Activated CD4-positive, alpha-beta T cell treated with anti-CD3 and anti-CD28 coated beads, Interleukin-2, amount 50 U/mL, for 4 hours (primary cell): ENCODE measurements at places on chromosomes 1 and 21.

DNA sequence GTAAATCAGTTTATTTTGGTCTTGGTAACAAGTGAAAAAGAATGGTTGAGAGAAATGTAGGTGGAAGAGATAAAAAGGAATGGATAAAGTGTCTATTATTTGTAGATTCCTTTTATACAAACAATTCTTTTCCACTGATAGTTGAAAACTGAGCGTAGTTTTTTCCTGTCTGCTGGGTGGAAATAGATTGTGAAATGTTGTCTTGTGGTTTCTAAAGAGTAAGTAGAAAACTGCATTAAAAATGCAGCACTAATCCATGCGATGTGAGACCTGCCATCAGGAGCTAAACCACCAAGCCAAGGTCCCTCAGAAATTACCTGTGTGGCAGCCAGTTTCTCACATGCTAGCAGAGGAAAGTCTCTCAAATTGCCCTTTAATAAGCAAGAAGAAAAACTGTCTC, 103.2 kb upstream of the SLC44A3 start:
- DNase-seq: no peak

- no peak for DNase-seq
These were observed 216.2 kb upstream of the RUNX1 start for GRCh38 chr21:35265170-35265877.

GRCh38 chr1:1599030-1599934, 653 bp downstream of the FNDC10 start:
- no peak for DNase-seq

DNA sequence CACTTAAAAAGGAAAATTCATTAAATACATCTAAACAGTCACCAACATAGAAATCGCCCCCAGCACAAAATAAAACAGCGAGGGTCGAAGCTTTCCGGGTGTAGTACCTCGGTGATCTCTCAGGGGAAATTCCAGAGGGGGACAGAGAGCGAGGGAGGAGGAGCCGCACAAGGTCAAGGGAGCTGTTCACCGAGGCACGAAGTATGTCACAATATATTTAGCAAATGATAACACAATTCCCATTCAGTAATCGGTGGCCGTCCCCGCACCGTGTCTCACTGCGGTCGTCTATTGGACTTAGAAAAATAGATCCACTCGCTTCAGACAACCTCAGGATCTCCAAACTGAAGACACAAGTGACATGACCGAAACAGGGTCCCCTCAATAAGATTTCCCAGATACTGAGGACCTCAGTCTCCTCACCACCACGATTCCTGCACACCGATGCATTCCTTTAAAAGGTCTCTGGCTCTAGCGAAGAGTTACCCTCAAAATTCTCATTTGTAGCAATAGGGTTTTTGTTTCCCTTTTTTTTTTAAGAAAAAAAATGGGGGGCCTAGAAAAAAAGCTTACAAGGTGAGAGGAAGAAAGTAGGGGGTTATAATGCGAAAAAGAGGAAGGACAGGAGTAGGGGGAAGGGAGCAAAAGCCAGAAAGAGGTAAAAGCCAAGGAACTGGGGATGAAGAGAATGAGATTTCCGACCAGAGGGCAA, 1.1 kb downstream of the LPGAT1 start:
- DNase-seq: no peak

DNA sequence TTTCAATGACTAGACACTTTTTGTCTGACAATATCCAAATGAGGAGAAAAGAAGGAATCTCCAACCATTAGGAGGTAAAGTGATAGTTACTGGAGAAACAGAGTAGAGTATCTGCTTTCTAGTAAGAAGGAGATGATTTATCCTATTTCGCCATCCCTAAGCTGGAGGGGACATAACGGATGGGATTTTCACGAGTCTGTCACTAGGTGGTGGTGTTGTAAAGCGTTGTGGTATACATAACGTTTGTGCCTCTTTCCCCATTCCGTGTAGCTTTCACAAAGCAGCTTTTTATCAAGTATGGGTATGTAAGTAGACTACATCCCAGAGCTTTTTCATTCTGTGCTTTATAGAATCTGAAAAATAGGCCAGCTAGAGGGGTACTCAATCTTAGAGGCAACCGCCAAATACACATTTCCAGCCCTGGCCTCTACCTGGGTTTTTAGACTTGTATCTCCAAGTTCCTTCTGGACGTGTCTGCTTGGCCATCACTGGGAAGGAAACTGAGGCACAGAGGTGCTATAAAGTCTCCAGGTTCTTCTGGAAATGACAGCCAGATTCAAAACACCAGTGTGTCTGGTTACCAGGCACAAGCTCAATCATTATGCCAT, 33.3 kb upstream of the FAM3B start:
- DNase-seq: peak; percentile 23

DNA sequence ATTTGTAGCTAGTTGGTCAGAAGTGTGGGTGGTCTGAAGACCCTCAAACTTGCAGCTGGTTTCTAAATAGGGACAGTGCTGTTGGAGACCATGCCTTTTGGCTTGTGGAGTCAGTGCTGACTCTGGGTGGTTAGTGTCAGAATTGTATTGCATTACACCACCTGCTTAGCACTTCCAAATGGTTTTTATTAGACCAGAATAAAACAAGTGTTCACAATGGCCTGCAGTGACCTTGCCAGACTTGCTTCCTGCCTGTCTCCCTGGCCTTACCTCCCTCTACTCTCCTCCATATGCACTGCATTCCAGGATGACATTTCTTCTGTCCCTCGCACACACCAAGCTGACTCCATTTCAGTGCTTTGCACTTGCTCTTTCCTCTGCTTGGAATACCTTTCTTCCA, 72.7 kb upstream of the CNIH3 start:
- DNase-seq: no peak

- DNase-seq: no peak
These were observed 58.2 kb upstream of the LRRC8B start for GRCh38 chr1:89466307-89466930.

GRCh38 chr1:43861337-43861736, 72.3 kb upstream of the ARTN start:
- DNase-seq: no peak

GRCh38 chr1:232873931-232874330, 68.7 kb downstream of the MAP10 start:
- no peak for DNase-seq

DNA sequence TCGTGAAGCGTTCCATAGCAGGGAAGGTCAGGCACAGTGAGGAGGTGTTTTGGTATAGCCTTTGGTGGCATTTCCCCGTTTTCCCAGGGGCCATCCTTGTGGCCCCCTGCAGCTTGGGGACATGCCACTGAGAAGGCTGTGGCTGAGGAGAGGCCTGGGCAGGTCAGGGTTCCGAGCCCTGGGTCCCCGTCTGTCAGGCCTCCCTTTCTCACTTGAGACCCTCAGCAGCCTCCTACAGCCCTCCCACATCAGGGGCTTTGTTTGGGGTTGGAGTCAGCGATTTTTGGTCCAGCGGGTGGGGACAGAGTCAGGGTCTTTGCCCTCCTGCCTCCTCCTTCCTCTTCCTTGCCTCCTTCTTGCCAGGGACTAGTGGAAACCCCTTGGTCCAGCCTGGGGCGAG, 22.2 kb downstream of the LDLRAP1 start:
- no peak for DNase-seq

- no peak for DNase-seq
These were observed 1881.7 kb downstream of the MRPL39 start for GRCh38 chr21:23725576-23725975.

DNA sequence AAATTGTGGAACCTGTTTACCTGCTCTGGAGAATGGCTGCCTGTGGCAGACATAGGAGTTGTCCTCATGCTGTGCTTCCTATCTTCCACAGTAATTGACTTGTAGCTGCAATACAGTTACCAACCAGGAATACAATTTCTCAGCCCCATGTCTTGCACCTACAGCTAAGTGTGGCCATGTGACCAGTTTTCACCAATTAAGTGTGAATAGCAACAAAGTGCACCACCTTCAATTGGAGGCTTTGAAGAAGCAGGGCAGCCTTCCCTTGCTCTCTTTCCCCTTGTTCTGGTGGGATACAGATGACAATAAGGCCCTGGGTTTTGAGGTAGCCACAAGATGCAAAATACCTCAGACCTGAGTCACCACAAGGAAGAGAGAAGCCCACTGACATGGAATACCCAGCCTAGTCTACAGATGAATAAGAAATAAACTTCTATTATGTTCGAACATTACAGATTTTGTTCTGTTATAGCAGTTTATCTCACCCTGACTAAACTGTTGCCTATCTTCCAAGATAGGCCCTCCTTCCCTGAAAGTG, 70.2 kb upstream of the S1PR1 start:
- no peak for DNase-seq

DNA sequence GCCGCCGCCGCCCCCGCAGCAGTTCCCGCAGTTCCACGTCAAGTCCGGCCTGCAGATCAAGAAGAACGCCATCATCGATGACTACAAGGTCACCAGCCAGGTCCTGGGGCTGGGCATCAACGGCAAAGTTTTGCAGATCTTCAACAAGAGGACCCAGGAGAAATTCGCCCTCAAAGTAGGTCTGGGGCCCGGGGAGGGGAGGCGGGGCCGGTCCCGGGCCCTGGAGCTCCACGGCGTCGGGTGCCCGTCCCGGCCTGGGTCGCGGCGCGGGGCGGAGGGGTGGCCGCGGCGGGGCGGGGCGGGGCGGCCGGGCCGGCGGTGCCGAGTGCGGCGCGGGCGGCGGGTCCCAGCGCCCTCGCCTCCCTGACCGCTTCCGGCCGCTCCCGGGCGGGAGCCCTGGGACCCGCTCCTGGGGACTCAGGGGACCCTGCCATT, 646 bp downstream of the MAPKAPK2 start:
- DNase-seq: peak; percentile 33

GRCh38 chr1:243483071-243483771, 227.4 kb downstream of the SDCCAG8 start:
- DNase-seq: no peak

- DNase-seq: no peak
These were observed 73.3 kb downstream of the ADARB1 start for GRCh38 chr21:45147473-45148315.

- DNase-seq: no peak
These were observed 156.0 kb downstream of the PDE4B start for GRCh38 chr1:65948609-65949229.

GRCh38 chr1:165600793-165601192, 30.2 kb upstream of the MGST3 start:
- no peak for DNase-seq

GRCh38 chr1:20496241-20496661, 10.2 kb upstream of the CAMK2N1 start:
- no peak for DNase-seq

- no peak for DNase-seq
These were observed 48.7 kb downstream of the SPSB1 start for GRCh38 chr1:9341301-9341845.

DNA sequence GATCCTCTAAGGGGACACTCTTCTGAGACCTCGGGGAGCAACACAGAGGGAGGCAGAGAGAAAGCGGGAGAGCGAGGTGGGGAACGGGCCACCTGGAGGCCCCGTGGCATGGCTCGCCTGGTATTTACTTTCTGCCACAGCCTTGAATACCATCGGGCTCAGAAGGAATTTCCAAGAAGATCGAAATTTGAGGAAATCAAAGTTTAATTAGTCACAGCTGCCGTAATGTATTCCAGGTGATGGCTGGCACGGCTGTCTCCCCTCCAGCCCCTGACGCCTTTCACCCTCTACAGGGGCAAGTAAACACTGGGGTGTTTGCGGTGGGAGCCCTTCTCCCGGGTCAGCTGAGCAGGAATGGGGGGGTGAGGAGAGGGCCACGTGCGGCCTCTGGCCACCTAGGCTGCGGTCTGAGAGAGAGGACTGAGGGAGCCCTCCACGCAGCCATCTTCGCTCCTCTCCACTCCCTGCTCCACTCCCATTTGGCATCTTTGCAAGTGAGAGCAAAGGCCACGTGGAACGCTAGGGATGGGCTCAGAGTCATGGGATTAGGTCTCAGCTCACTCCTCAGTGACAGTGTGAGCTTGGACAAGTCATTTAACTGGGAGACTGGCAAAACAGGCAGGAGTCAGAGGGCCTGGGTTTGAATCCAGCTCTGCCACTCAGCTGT, 125.2 kb downstream of the SYF2 start:
- no peak for DNase-seq

DNA sequence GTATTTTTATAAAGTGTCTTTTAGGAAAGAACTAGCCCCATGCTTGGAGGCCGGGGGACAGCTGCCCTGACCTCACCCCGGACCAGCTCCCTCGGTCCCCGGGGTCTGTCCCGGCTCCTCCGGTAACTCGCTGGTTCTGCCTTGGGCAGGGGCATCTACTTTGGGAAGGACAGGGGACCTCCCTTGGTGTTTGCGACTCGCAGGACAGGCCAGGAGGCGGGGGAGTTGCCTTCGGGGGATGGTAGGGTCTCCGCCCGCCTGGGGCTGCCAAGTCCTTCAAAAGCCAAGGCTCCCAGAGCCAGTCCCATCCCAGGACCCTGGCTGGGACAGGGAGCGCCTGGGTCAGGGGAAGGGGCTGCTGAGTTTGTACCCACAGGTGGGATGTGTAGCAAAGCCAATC, 157.9 kb downstream of the PEX14 start:
- no peak for DNase-seq

- no peak for DNase-seq
These were observed 39.8 kb downstream of the TBX15 start for GRCh38 chr1:118948351-118948750.

DNA sequence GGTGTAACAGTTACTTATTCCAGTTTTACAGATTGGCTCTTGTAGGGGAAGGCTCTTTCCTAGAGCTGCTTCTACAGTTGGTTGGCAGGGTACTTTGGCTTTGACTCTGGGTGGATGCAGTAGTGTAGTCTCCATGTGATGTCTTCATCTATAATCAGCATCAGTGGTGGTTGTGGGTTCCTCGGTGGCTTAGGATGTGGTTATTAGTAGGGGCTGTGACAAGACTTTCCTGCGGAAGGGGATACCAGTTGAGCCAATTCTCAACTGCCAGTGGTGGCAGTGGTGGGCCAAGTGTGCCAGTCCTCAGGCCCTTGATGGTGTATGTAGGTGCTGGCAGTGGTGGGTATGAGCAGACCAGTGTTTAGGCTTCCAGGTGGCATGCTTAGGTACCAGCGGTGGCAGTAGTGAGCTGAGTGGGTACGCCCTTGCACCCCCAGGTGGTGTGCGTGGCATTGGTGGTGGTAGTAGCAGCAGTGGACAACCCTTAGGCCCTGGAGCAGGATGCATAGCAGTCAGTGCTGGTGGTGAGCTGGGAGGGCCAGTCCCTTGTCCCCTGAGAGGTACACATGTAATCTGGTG, 27.2 kb upstream of the KLF18 start:
- no peak for DNase-seq

DNA sequence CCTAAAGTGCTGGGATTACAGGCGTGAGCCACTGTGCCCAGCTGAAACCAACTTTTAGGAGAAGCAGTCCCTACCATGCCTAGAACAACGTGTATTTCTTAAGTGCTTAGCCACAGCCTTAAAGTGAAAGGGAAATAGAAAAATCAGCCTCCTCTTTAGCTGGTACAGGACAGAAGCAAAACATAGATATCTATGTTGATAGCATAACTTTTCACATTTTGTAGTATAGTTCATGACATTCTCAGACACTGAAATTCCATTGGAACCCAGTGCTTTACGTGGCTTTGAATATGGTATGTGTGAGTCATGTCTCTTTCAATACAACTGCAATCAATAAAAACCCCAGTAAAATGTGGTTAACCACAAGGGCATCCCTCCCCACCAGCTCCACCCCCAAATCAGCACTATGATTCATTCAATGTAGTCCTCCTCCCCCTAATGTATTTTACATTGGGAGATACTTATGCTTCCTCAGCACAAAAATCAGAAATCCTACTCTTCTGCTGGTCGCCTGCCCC, 32.1 kb downstream of the TGFB2 start:
- peak; percentile 46 for DNase-seq

GRCh38 chr21:45541221-45542039, 810 bp downstream of the SLC19A1 start:
- peak; percentile 76 for DNase-seq
